ENCODE measurements at places on chromosomes 6 and 20.

DNA sequence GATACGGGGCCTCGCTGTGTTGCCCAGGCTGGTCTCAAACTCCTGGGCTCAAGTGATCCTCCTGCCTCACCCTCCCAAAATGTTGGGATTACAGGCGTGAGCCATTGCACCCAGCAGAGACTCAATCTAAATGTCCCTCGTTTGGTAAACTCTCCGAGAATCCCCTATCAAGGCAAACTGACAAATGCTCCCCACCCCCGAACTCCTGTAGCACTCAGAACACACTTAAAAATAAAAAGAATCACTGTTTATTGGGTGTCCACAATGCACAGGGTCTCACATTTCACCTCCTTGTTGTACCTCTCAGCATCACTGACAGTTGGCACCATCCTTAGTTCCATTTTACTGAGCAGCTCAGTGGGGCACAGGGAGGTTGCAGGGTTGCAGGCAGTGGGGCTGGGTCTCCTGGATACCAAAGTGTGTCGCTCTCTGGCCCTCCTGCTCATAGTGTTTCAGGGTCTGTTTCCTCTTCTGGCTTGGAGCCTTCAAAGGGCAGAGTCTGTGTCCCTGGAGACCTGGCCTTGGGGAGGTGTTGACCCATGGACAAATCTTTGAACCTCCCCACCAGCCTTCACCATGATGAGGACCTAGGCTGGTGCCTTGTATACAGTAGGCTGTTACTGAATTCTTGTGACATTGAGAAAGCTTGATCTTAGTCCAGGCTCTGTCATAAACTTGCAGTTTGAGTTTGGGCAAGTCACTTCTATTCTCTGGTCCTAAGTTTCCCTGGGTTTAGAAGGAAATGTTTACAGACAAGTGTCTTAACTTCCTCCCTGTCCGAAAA, 8.5 kb upstream of the SRC start:
- no peak for DNase-seq

DNA sequence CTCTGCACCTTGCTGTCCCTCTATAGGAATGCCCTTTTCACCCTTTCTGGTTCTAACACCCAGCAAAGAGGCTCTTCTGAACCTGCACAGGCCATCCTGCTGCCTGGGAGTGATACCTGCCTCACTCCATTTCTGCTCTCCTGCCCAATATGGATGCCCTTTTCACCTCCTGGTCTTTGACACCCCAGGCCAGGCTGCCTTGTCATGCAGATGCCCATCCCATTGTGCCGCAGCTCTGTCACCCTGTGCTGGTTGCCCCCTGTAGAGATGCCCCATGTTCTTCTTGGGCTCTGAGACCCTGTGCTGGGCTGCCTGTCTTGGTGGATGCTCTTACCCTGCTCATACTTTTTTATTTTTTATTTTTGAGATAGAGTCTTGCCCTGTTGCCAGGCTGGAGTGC, 95.3 kb downstream of the CDKAL1 start:
- no peak for DNase-seq

- no peak for DNase-seq
Measured at GRCh38 chr6:82818727-82819126, 246.9 kb downstream of the UBE3D start.

GRCh38 chr20:53887973-53888372, 182.4 kb downstream of the BCAS1 start:
- no peak for DNase-seq

DNA sequence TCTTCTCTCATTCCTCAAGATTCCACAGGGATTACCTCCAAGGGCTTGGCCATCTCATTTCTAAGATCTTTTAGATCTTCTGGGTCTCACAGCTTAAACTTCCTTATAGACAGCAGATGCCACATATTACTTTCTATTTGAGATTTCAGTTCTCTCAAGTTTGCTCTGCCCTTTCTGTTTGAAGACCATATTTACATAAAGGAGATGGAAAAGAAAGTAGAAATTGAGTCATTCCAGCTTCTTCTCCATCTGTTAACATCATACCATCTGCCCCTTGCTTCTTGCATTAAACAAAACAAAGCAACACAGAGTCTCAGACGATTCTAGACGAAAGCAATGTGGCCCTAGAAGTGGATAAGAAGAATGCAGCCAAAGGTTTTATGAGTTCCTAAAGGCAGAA, 203.4 kb downstream of the TTLL2 start:
- no peak for DNase-seq

GRCh38 chr6:89992818-89993217, 98.5 kb downstream of the GJA10 start:
- no peak for DNase-seq

All from stimulated activated CD8-positive, alpha-beta memory T cell treated with anti-CD3 and anti-CD28 coated beads, Interleukin-4, amount 100 ng/mL, for 4 hours (primary cell).